Mesothelial cell of epicardium (in vitro differentiated cells): ENCODE measurements at places on chromosomes 16 and 17. TPM values are rescaled to one million over a fixed set of nuclear protein-coding genes. Genes with fewer than 3 reads are reported as not detected.

PLD2 gene
- total RNA-seq: 77.3 to 83.6 TPM (median 82.5 TPM) in 3 replicates

TPSG1 gene
- total RNA-seq: not detected in 3 replicates

NPIPA3 gene
- 4.4 to 5.7 TPM (median 4.5 TPM) in 3 replicates for total RNA-seq

KREMEN2 gene
- total RNA-seq: 27.3 to 30.5 TPM (median 29.1 TPM) in 3 replicates

KRT33B gene
- not detected in 3 replicates for total RNA-seq

CACNG5 gene
- not detected in 3 replicates for total RNA-seq

ZNF205 gene
- total RNA-seq: 15.4 to 16.7 TPM (median 16.0 TPM) in 3 replicates

PCTP gene
- 13.3 to 15.8 TPM (median 13.3 TPM) in 3 replicates for total RNA-seq

PRSS33 gene
- not detected in 3 replicates for total RNA-seq

ICAM2 gene
- total RNA-seq: 0.22 TPM in 1 of 3 replicates, not detected in the others

TMEM132E gene
- total RNA-seq: 0.62 to 0.86 TPM (median 0.80 TPM) in 3 replicates

DNA sequence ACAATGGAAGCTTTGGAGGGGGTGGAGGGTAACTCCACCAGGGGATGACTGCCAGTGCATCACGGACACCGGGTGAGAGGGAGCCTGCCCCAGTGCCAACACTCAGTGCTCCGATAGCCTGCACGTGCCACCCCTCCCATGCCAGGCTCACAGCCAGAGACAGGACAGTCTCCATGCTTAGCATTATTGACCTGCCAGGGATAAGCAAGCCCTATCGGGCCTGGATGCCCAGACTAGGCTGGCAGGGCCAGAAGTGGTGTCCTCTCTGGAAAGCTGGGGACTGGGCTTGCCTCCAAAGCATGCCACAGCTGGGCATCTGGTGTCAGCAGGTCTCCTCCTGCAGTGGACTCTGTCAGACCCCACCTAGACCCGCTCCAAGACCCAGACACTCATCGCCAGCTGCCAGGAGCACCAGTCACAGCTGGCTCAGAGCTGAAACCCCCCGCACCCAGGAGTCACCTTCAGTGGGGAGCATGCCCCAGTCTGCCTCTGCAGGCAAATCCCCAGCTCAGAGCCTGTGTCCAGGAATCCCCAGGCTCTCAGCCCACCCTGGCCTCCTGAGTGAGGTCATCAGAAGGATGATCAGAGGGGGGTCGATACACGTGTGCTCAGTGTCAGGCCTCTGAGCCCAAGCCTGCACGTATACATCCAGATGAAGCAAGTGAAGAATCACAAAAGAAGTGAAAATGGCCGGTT, 1.8 kb upstream of the RHBDF1 start:
- H3K27me3 ChIP-seq: no peaks in the 10 kb centered on the region
- H3K4me3 ChIP-seq: peak overlapping the region; percentile 67
- H3K36me3 ChIP-seq: no peaks in the 10 kb centered on the region
- H3K4me1 ChIP-seq: peaks cover 60% of the 10 kb centered on the region

DNA sequence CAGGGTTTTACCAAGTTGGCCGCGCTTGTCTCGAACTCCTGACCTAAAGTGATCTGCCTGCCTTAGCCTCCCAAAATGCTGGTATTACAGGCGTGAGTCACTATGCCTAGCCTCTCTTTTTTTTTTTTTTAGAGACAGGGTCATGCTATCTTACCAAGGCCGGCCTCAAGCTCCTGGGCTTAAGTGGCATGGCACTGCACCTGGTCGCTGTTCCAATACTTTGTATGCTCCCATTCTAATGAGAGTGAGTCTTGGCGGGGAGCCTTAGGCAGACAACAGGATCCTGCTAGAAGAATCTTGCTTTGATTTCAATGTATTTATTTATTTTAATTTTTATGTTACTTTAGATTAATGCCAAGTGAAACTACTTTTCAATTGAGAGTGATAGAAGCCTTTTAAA, 21.9 kb downstream of the TOM1L2 start:
- no peak overlapping the region for H3K4me3 ChIP-seq
- peaks cover 48% of the 10 kb centered on the region for H3K4me1 ChIP-seq
- no peaks in the 10 kb centered on the region for H3K27me3 ChIP-seq
- H3K36me3 ChIP-seq: peaks cover 8% of the 10 kb centered on the region
- H3K27ac ChIP-seq: peak overlapping the region; percentile 93

GRCh38 chr17:43673516-43674323, 12.0 kb upstream of the MEOX1 start:
- DNase-seq: peak; percentile 46
- H3K4me1 ChIP-seq: peaks cover 63% of the 10 kb centered on the region
- no peaks in the 10 kb centered on the region for H3K36me3 ChIP-seq
- peak overlapping the region; percentile 74 for H3K27ac ChIP-seq

GRCh38 chr17:17376362-17376761, 73.2 kb downstream of the NT5M start:
- no peak overlapping the region for H3K4me3 ChIP-seq
- H3K27me3 ChIP-seq: peaks cover 10% of the 10 kb centered on the region
- H3K4me1 ChIP-seq: no peaks in the 10 kb centered on the region
- DNase-seq: no peak
- no peak overlapping the region for H3K27ac ChIP-seq
- H3K36me3 ChIP-seq: no peaks in the 10 kb centered on the region

DNA sequence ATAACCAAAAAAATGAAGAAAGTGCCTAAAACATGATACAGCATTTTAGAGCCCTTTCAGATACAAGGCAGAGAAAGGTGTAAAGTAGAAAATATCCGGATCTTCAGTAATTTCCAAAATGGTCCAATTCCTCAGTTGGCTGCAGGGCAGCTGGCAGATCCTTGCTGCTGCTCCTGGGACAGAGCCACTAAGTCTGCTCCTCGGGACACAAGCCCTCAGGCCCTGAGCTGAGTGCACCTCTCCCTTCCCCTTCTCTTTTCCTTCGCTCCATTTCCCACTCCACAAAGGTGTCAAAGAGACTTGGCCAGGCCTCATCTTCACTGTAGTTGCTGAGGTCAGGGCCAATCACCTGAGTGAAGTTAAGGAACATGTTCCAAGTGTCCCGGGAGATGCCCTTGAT, 40.5 kb downstream of the DCUN1D3 start:
- no peak for DNase-seq
- peaks cover 2% of the 10 kb centered on the region for H3K4me1 ChIP-seq
- H3K36me3 ChIP-seq: peaks cover 33% of the 10 kb centered on the region
- no peak overlapping the region for H3K4me3 ChIP-seq
- no peak overlapping the region for H3K27ac ChIP-seq

DNA sequence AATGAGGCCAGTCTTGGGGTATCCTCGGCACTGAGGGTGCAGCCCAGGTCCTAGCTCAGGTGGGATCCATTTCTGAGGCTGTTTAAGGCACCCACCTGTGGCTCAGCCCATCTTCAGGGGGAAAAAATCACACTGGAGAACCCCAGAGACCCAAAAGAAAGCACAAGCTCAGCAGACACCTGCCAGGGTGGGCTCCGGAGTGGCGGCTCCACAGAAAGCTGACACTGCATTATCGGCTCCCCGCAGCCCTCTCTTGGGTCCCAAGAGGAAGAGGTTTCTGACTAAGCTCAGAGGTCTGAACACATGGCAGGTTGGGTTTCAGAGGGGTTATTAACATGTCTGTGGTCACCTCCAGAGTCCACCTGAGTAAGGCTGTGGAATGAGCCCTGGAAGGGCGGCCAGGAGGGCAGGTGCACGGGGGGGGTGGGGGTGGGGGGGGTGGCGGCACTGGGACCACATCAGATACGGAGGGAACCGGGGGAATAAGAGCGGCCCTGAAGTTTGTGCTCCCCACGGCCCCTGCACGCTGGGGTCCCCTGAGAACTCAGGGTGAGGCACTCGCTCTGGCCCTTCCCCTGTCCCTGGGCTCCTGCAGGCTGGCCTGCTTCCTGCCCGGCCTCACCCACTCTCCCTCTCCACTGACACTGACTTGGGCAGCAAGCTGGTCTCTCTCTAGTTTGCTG, 79.5 kb downstream of the TIMM22 start:
- no peak overlapping the region for H3K4me3 ChIP-seq
- H3K4me1 ChIP-seq: peaks cover 3% of the 10 kb centered on the region
- H3K27me3 ChIP-seq: no peaks in the 10 kb centered on the region

GRCh38 chr16:74813109-74813641, 38.6 kb upstream of the FA2H start:
- no peak overlapping the region for H3K4me3 ChIP-seq
- peak; percentile 56 for DNase-seq
- peaks cover 3% of the 10 kb centered on the region for H3K27me3 ChIP-seq
- peaks cover under 1% of the 10 kb centered on the region for H3K36me3 ChIP-seq
- no peak overlapping the region for H3K27ac ChIP-seq

DNA sequence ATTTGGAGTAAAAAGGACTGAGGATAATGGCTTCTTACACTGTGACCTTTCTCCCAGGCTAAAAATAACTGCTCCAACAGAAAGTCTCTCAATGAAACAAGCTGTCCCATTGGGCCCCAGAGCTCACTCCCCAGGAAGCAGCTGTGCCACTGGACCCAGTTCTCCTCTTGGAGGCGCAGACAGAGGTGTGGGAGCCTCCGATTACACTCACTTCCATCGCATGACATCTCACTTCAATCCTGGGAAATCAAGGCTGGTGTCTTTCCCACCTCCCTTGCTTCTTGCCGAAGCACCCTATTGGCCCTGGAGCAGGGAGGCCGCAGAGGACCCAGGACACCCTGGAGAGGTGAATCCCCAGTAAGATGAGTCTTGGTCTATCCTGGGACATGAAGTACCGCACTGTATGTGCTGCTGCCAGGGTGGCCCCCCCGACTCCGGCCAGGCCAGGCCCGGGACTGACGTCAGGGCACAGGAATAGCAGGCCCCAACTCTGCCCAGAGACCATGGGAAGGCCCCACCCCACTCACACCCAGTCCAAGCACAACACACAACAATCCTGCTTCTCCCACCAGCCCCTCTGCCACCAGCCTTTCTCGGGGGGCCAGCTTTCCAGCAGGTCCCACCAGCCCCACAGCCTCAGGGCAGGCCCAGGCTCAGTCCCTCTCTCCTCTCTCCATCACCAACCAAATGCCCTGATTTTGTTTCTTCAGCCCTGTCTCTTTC, 29.5 kb downstream of the SRL start:
- no peak overlapping the region for H3K27ac ChIP-seq
- no peak overlapping the region for H3K4me3 ChIP-seq
- DNase-seq: no peak
- no peaks in the 10 kb centered on the region for H3K27me3 ChIP-seq
- H3K36me3 ChIP-seq: no peaks in the 10 kb centered on the region

- H3K4me3 ChIP-seq: no peak overlapping the region
- H3K27ac ChIP-seq: no peak overlapping the region
- H3K27me3 ChIP-seq: no peaks in the 10 kb centered on the region
- DNase-seq: no peak
These were observed 41.5 kb downstream of the TK2 start for GRCh38 chr16:66508248-66508913.

DNA sequence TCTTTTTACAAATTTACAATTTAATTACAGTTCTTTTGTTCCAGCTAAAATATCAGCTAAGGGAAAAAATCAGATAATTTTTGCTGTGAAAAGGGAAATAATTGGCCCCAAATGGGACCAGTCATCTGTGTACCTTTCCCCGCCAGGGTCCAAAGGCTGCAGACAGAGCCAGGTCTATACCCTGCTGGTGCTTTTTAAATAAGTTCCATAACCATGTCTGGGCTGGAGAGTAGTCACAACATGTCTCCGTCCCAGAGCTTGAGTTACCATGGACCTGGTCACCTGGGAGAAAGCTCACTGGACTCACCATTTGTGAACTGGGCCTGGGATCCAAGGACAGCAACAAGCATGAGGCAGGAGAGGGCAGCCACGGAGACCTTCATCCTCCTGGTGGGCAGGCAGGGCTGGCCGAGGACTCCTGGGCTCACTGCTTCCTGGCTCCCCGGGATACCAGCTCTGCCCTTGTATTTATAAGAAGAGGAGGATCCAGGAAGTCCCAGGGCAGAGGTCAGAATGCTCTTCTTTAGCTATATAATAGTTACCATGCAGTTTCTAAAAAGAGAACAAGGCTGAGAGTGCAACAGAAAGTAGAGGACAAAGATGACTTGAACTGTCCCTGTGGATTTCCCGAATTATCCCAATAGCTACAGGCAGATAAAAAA, at the start of gene CCL15:
Gene CCL15, minus strand, starts transcription at position 444 of the 662 bp plus-strand sequence. Its CDS starts 61 bp downstream, at position 383.
- H3K27me3 ChIP-seq: peaks cover 28% of the 10 kb centered on the region
- no peak within 1 kb of the TSS for H3K27ac ChIP-seq
- H3K36me3 ChIP-seq: no peaks in the 10 kb centered on the region
- no peak within 1 kb of the TSS for H3K4me3 ChIP-seq
- peak; percentile 2 for DNase-seq

GRCh38 chr17:82138511-82138992, 40.5 kb upstream of the FASN start:
- H3K27me3 ChIP-seq: no peaks in the 10 kb centered on the region
- peaks cover 3% of the 10 kb centered on the region for H3K36me3 ChIP-seq
- H3K4me3 ChIP-seq: no peak overlapping the region
- H3K4me1 ChIP-seq: peaks cover 14% of the 10 kb centered on the region

- no peaks in the 10 kb centered on the region for H3K36me3 ChIP-seq
- peaks cover 3% of the 10 kb centered on the region for H3K27me3 ChIP-seq
- H3K4me1 ChIP-seq: no peaks in the 10 kb centered on the region
- no peak overlapping the region for H3K27ac ChIP-seq
These were observed 32.1 kb upstream of the SMURF2 start for GRCh38 chr17:64694207-64694606.

GRCh38 chr17:74380959-74381808, 13.9 kb downstream of the GPR142 start:
- H3K4me1 ChIP-seq: peaks cover 4% of the 10 kb centered on the region
- H3K4me3 ChIP-seq: no peak overlapping the region
- H3K36me3 ChIP-seq: no peaks in the 10 kb centered on the region
- H3K27me3 ChIP-seq: peaks cover 30% of the 10 kb centered on the region
- no peak overlapping the region for H3K27ac ChIP-seq
- no peak for DNase-seq

- no peaks in the 10 kb centered on the region for H3K36me3 ChIP-seq
- DNase-seq: no peak
- H3K4me1 ChIP-seq: peaks cover 27% of the 10 kb centered on the region
These were observed at the start of gene OTOP2 for GRCh38 chr17:74924250-74924948. OTOP2 (plus strand) TSS chr17:74924273; CDS start chr17:74924633, 360 bp downstream.

GRCh38 chr17:34885076-34885475, 76.2 kb downstream of the CCT6B start:
- H3K27me3 ChIP-seq: peaks cover 86% of the 10 kb centered on the region
- no peak overlapping the region for H3K4me3 ChIP-seq
- DNase-seq: no peak
- no peaks in the 10 kb centered on the region for H3K36me3 ChIP-seq

GRCh38 chr16:57652695-57653471, 15.2 kb upstream of the ADGRG3 start:
- peaks cover 7% of the 10 kb centered on the region for H3K4me1 ChIP-seq
- H3K27ac ChIP-seq: peak overlapping the region; percentile 61
- peaks cover 3% of the 10 kb centered on the region for H3K36me3 ChIP-seq
- H3K27me3 ChIP-seq: no peaks in the 10 kb centered on the region
- DNase-seq: no peak

GRCh38 chr17:66831383-66832210, 3.3 kb upstream of the CACNG5 start:
- no peak overlapping the region for H3K4me3 ChIP-seq
- peaks cover 76% of the 10 kb centered on the region for H3K27me3 ChIP-seq
- H3K27ac ChIP-seq: no peak overlapping the region
- no peaks in the 10 kb centered on the region for H3K36me3 ChIP-seq
- no peaks in the 10 kb centered on the region for H3K4me1 ChIP-seq

- H3K36me3 ChIP-seq: no peaks in the 10 kb centered on the region
- no peak overlapping the region for H3K4me3 ChIP-seq
- H3K27me3 ChIP-seq: peaks cover 6% of the 10 kb centered on the region
- no peaks in the 10 kb centered on the region for H3K4me1 ChIP-seq
These were observed 22.3 kb upstream of the ZFPM1 start for GRCh38 chr16:88430524-88431446.

GRCh38 chr17:17693253-17694168, 12.3 kb downstream of the RAI1 start:
- H3K4me3 ChIP-seq: peak overlapping the region; percentile 64
- no peak for DNase-seq
- H3K27me3 ChIP-seq: no peaks in the 10 kb centered on the region
- H3K36me3 ChIP-seq: peaks cover 3% of the 10 kb centered on the region
